Lung microvascular endothelial cell (primary cell): ENCODE measurements at places on chromosomes 5 and 9.
A peak's percentile ranks its signal among the peaks of the same experiment; 100 is the strongest.

- DNase-seq: peak; percentile 24
These were observed 77.3 kb downstream of the UBE2QL1 start for GRCh38 chr5:6525910-6526309.

DNA sequence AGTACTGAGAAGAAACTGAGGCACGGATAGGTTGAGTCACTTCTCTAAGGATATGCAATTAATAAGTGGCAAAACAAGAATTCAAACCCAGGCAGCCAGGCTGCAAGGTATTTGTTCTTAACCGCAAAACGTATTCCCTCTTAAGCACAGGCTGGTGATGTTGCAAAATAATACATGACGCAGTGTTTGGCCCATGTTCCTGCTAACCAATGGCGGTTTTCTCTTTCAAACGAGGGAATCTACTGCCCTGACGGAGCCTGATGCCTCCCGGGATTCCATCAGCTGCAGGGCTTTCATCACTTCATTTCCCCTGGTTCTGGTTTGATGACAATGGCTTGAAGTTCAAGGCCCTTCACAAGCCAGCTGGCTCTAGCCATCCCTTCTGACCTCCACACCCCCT lies 154.8 kb downstream of the SLIT3 start:
- DNase-seq: no peak

GRCh38 chr9:33265211-33265865 lies 489 bp downstream of the CHMP5 start:
- peak; percentile 44 for DNase-seq

DNA sequence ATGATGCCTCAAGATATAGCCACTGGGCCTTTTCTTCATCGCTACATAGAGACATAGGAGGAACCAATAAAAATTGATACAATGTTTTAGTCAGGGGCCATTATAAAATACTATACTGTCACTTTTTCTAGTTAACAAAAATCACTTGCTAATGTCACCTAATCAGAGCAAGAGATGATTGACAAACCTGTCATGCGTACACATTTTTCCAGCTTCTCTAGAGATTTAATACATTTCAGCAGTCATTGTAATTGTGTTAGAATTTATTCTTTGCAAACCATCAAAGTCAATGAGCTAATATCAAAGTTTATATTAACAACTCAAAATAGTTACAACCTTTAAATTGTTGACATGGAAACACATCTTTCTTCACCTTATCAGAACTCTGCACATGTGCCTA lies 513.6 kb upstream of the SEMA6A start:
- DNase-seq: no peak

DNA sequence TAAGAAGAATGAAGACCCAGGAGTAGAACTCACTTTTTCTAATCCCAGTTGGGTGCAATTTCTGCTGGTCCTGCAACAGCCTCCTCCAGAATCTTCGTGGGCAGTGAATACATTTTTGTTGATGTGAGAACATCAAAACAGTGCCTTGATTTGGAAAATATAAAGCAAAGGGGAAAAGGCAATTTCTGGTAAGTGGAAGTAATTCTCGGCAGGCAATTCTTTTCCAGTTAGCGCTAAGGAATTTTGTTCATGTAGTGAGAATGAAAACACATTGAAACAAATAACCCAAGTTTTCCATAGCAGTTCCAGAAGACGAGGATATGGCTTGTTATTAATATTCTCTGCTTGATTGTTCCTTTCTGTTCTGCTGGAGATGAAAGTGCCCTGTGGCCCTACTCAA lies 178.7 kb downstream of the SPATA31D1 start:
- DNase-seq: no peak

- DNase-seq: peak; percentile 16
These were observed 55.3 kb downstream of the SMIM23 start for GRCh38 chr5:171840711-171841522.

- peak; percentile 13 for DNase-seq
These were observed 3.3 kb downstream of the ASTN2 start for GRCh38 chr9:117411547-117411946.

DNA sequence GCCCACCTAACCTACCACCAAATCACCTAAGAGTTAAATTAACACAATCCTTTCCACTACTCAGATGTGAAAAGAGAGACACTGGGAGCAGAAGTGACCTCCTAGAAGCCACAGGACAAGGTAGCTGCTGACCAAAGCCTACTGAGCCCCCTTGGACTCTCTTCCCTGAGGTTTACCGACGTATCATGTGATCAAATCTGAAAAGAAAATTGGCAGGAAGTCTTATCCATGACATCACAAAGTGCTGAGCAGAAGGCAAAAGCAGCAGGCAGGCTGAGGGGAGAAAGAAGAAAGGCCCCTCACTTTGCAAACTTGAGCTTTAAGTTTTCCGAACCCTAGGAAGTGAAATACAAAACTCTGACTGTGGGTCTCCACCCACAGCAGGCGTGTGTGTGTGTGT lies 11.1 kb downstream of the PRELID2 start:
- peak; percentile 33 for DNase-seq
